Psoas muscle (tissue), 8 donors: ENCODE measurements at places on chromosomes 3 and 15.

DNA sequence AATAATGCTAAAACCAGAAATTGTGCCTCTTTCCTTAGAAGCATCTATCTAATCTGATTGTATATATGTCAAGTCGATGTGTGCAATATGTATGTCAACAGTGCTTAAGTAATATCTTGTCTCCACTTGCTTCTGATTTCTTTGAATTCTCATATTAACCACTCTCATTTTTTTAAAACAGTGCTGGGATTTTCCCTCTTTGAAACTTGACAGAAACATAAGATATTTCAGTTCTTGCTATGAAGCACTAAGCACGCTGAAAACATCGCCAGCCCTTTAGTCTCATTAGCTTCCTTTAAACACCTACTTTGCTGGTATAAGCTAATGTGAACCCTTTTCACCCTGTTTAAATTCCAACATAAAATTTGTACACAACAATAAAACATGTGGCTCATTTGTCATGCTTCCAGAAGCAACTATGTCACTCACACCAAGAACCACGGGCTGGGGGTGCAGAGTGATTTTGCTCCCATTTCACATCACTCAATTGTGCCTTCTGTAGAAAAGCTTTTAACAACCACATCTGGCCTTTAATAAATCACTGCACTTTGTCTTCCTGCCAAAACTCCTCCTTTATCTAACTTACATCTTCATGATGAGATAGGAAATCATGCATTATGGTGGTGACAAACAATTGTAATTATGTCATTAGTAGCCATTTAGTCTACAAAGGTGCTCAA, 185.2 kb downstream of the FOXP1 start:
- H3K4me1 ChIP-seq: peaks cover 9% of the 10 kb centered on the region
- no peaks in the 10 kb centered on the region for H3K27me3 ChIP-seq
- H3K36me3 ChIP-seq: no peaks in the 10 kb centered on the region
- H3K4me3 ChIP-seq: no peak overlapping the region

- DNase-seq: no peak
- H3K27me3 ChIP-seq: no peaks in the 10 kb centered on the region
- H3K27ac ChIP-seq: no peak overlapping the region
- H3K36me3 ChIP-seq: no peaks in the 10 kb centered on the region
- no peaks in the 10 kb centered on the region for H3K4me1 ChIP-seq
These were observed 50.5 kb downstream of the ATP1B3 start for GRCh38 chr3:141926929-141927328.

DNA sequence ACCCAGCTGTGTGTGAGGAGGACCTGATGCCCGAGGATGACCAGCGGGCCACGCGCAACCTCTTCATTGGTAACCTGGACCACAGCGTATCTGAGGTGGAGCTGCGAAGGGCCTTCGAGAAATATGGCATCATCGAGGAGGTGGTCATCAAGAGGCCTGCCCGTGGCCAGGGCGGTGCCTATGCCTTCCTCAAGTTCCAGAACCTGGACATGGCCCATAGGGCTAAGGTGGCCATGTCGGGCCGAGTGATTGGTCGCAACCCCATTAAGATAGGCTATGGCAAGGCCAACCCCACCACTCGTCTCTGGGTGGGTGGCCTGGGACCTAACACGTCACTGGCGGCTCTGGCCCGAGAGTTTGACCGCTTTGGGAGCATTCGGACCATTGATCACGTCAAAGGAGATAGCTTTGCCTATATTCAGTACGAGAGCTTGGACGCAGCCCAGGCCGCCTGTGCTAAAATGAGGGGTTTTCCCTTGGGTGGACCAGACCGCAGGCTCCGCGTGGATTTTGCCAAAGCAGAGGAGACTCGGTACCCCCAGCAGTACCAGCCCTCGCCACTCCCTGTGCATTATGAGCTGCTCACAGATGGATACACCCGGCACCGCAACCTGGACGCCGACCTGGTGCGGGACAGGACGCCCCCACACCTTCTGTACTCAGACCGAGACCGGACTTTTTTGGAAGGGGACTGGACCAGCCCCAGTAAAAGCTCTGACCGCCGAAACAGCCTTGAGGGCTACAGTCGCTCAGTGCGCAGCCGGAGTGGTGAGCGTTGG, 1.5 kb downstream of the RBM15B start:
- no peaks in the 10 kb centered on the region for H3K27me3 ChIP-seq
- H3K4me3 ChIP-seq: peak overlapping the region; percentile 88
- H3K36me3 ChIP-seq: peaks cover 69% of the 10 kb centered on the region
- no peak for DNase-seq
- H3K4me1 ChIP-seq: peaks cover 51% of the 10 kb centered on the region

DNA sequence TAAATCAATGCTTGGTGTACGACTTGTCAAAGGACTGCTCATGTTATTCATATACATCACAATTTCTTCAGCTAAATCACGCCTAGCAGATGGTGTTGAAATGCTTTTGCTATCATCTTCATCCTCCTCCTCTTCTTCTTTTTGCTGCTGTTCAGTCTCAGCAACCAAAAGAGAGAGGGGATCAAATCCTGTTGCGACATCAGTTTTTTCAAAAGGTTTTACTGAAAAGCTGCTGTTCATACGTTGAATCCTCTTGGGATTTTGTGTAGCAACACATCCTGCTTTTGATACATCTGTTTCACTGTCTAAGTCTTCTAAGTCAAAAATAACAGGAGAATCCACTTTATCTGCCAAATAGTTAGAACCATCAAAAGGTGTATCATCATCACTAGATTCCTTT, 69.0 kb downstream of the SLC24A1 start:
- no peak for DNase-seq
- no peaks in the 10 kb centered on the region for H3K27me3 ChIP-seq
- H3K27ac ChIP-seq: no peak overlapping the region
- no peak overlapping the region for H3K4me3 ChIP-seq
- H3K4me1 ChIP-seq: no peaks in the 10 kb centered on the region
- peaks cover 79% of the 10 kb centered on the region for H3K36me3 ChIP-seq

GRCh38 chr15:89140595-89140994, 52.3 kb downstream of the ABHD2 start:
- DNase-seq: no peak
- no peak overlapping the region for H3K4me3 ChIP-seq
- no peaks in the 10 kb centered on the region for H3K27me3 ChIP-seq
- no peak overlapping the region for H3K27ac ChIP-seq
- H3K36me3 ChIP-seq: peaks cover 6% of the 10 kb centered on the region

DNA sequence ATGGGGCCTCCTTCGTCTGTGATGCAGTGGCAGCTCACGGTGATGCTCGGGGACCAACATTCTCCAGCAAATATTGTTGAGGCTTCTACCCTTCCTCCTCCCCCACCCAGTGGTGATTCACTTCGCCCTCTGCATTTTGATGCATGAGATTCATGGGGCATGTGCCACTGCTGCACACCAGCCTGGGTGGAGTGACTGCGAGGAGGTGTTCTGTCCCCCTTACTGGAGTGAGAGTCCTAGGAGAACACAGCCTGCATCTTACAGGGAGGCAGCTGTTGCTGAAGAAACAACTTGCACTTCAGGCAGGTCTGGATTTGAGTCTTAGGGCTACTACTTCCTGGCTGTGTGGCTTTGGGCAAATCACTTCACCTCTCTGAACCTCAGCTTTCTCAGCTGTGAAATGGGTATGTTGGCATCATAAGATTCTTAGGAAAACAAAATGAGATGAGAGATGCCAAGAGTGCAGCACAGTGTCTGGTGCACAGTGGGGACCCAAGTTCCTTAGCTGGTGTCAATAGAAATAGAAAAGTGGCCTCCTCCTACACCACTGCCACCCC, 10.2 kb upstream of the SKOR1 start:
- no peaks in the 10 kb centered on the region for H3K27me3 ChIP-seq
- no peak overlapping the region for H3K4me3 ChIP-seq
- DNase-seq: no peak
- H3K4me1 ChIP-seq: no peaks in the 10 kb centered on the region

GRCh38 chr15:78420220-78420619, 17.8 kb upstream of the IREB2 start:
- no peak overlapping the region for H3K27ac ChIP-seq
- no peaks in the 10 kb centered on the region for H3K36me3 ChIP-seq
- H3K27me3 ChIP-seq: no peaks in the 10 kb centered on the region
- no peak overlapping the region for H3K4me3 ChIP-seq

- no peak overlapping the region for H3K4me3 ChIP-seq
- no peak for DNase-seq
- H3K27me3 ChIP-seq: no peaks in the 10 kb centered on the region
- H3K27ac ChIP-seq: no peak overlapping the region
- H3K4me1 ChIP-seq: peaks cover 2% of the 10 kb centered on the region
These were observed 23.3 kb upstream of the SENP7 start for GRCh38 chr3:101536266-101536665.

DNA sequence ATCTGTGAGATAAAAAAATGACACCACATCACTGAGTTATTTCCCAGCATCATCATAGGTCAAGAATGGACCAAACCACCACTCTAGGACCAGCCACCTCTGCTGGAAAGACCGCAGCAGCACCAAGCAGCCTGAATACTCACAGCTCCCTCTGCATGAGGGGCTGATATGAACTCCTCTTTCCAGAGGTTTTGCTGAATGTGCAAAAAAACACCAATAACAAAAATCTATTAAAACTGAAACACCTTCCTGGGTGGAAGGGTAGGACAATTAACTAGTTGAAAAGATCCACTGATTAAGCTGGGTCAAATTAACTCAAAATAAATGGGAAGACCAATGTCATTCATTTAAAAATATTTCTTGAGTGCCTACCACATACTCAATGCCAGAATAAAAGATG, 28.9 kb upstream of the KCNMB3 start:
- H3K36me3 ChIP-seq: no peaks in the 10 kb centered on the region
- no peaks in the 10 kb centered on the region for H3K27me3 ChIP-seq
- no peaks in the 10 kb centered on the region for H3K4me1 ChIP-seq
- no peak overlapping the region for H3K27ac ChIP-seq

GRCh38 chr15:80633221-80633620, 61.9 kb upstream of the ABHD17C start:
- no peaks in the 10 kb centered on the region for H3K36me3 ChIP-seq
- no peak for DNase-seq
- H3K4me3 ChIP-seq: no peak overlapping the region

DNA sequence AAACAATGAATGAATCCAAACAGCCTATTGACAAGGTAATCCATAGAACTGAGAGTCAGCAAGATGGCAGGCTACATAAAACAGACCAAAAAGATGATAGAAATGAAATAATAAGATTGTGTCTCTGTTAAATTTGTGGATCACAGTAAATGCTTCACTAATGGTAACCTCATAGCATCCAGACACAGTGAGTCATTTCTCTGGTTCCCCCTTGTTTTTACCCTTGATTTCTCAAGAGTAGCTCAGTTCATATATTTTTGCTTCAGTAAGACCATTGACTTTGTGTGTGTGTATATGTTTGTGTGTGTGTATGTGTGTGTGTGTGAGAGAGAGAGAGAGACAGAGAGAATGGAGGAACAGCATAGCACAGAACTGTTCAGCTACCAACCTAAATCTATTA, 546.9 kb downstream of the RBMS3 start:
- H3K4me1 ChIP-seq: no peaks in the 10 kb centered on the region
- H3K27me3 ChIP-seq: no peaks in the 10 kb centered on the region
- no peaks in the 10 kb centered on the region for H3K36me3 ChIP-seq

DNA sequence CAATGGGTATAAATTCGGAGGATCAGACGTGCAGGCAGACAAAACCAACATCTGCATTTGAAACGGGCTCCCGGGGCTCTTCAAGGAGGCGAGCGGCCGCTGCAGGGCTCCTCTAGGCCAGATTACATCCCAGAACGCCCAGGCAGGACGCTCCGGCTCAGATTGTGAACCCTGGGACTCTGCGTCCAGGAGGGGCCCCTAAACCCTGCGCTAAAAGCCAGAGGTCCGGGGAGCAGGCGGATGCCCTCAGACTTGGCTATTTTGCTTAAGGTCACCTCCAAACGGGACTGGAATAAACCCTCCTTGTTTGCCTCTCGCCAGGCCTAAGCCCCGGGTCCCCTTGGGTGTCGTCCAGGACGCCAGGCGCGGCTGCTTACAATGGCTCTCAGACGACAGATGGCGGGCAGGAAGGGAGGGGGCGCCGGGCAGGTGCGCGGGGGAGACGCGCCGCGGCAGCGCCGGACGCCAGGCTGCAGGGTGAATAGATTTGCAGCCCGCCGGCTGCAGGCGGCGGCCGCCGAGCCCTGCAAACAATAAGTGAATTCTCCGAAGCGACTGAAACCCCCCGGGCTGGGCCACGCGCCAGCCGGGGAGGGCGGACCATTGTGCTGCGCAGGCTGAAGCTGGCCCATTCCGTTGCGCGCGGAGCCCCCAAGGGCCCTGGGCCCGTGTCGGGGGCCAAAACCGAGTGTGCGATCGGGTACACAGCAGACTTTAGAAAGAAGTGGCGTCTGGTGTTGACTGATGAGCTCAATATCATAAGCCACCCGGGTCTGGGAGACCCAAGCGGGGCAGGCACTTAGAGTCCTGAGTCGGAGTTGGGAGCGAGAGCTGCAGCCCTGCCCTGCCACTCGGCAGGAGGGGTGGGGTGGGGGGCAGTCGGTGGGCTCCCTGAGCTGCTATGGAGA, 32.3 kb upstream of the AMOTL2 start:
- no peak overlapping the region for H3K27ac ChIP-seq
- H3K27me3 ChIP-seq: no peaks in the 10 kb centered on the region
- peaks cover 7% of the 10 kb centered on the region for H3K4me1 ChIP-seq
- H3K4me3 ChIP-seq: peak overlapping the region; percentile 58
- peak; percentile 49 for DNase-seq

DNA sequence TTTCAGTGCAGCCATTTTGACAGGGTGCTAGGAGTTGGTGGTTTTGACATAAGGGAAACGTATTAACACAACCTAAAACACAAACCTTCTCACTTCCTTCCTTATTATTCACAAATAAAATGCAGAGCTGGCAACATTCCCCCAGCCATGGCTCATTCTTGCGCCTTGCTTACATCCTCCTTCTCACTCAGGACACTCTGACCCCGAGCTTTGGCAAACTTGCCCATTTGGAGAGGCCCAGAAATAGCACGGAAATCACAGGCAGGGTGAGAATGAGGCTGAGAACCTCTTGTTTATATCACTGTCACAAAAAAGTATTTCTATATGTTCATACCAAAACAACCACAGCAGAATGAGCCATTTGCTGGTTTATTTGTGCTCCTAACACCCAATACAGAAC, 244.3 kb downstream of the NTRK3 start:
- H3K36me3 ChIP-seq: no peaks in the 10 kb centered on the region
- DNase-seq: no peak
- H3K4me1 ChIP-seq: no peaks in the 10 kb centered on the region

DNA sequence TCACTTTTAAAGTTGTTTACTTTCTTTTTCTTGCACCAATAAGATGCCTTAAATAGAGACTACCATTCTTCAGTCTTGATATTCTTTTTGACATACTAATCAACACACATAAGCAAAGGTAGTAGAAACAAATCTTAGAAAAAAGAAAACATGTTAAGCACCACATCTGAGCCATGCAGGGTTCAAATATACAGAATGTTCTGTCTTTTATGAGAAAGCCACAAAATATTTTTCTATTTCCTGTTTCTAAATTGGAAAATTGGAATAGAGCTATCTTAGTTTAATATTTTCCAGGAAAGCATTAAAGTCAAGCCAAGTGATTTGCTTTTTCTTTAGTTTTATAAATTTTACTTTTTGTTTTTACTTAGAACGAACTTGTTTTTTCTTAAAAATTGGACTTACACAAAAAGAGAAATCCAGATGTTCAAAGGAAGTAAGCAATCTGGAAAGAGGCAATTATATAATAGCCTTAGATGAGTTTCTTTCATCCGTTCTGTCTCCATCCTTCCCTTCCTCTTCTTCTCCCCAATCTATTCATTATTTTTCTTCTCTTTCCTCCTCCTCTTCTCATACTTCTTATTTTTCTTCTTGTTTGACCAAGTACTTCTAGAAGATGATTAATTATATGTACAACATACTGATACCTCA, 731.7 kb downstream of the SQOR start:
- no peaks in the 10 kb centered on the region for H3K4me1 ChIP-seq
- no peak overlapping the region for H3K4me3 ChIP-seq
- no peak for DNase-seq
- H3K27me3 ChIP-seq: no peaks in the 10 kb centered on the region
- no peaks in the 10 kb centered on the region for H3K36me3 ChIP-seq
- no peak overlapping the region for H3K27ac ChIP-seq
